ENCODE measurements at places on chromosomes 5 and 9.

DNA sequence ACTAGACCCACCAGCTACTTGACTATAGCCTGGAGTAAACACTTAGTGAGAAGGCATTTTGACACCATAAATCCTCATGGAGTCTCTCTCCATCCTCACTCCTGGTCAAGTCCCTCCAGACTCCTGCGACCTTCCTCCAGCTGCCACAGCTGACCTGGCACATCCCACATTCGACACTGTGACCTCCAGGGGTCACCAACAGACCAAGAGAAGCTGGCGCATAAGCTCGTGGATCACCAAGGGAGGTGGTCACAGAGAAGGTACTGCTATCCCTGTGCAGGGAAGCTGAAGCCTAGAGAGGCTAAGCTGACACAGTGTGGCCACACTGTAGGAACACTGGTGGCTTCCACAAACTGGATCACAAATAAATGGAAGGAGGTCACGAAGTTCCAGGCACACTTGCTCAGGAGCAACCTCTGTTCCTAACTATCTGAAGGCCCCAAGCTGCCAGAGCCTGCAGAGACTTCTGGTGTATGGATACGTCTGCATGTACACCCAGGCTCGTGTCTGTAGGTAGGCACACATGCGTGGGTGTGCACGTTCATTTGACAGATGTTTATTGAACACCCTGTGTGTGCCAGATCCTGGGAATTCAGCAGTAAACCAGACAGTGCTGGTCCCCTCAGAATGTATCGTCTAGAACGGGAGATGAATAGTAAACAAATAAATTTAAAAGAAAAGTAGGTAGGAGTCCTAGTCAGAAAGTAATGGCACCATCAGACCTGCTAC, 104.4 kb downstream of the C5orf15 start:
- no peak for DNase-seq

GRCh38 chr9:89008055-89008743, 16.9 kb downstream of the S1PR3 start:
- no peak for DNase-seq

GRCh38 chr5:124000538-124000937, 488.6 kb downstream of the CSNK1G3 start:
- no peak for DNase-seq

GRCh38 chr5:105945203-105945972, 1725.3 kb downstream of the EFNA5 start:
- DNase-seq: no peak

DNA sequence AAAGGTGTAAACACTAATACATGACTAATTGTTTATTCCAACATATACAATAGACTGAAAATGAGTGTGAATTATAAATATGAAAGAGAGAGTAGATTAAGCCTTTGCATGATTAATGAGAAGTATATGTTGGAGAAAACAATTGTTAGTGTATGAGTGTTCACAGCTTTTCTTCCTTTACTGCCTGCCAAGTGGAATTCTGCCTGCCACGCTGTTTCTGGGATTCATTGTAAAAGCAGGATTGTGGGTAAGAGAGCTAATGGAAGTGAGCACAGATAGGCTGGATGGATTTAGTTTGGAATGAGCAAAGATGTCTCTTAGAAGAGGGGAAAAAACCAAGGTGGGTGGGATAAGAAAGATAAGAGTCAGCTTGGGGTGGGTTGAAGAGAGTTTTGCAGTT, 129.6 kb upstream of the NMUR2 start:
- DNase-seq: no peak

- DNase-seq: peak; percentile 35
These were observed 479.1 kb downstream of the CCDC171 start for GRCh38 chr9:16031971-16032370.

- DNase-seq: peak; percentile 99
These were observed 136.9 kb upstream of the ANKH start for GRCh38 chr5:15008476-15008875.

GRCh38 chr5:133610489-133611356, 1.6 kb downstream of the FSTL4 start:
- no peak for DNase-seq

DNA sequence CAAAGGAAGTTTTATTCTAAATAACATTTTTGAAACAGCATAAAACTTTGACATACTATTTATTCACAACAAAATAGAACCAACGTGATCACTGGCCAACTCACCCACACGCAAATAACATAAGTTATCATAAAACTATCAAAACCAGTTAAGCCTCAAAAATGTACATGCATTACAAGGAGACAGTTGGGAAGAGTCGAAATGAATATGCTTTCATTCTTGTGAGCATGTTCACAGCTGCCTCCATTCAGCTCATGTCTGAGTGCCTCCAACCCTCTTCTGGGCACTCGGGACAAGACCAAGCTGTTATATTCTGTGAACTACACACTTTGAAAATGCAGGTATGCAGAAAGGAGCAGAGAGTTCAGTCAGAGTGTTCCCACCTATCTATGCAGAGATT, 284.9 kb downstream of the BNC2 start:
- DNase-seq: no peak

DNA sequence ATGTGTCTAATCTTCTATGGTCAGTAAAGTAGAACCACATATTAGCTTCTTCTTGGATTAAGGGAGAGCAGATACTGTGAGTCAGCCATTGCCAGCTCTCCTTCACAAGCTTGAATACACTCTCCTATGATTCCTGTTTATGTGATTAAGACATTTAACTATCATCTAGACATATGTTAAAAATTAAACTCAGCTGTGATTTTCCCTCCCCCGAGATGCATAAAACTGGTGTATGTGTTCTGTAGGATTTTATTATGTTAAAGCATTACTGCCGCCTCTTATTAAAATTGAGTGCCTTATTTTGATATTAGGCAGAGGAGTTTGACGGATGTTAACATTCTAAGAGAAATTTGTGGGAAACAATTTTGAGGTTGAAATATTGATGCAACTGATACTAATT, 114.6 kb downstream of the ACTBL2 start:
- DNase-seq: no peak

- DNase-seq: peak; percentile 93
These were observed 49.7 kb upstream of the NKD2 start for GRCh38 chr5:958701-959571.

GRCh38 chr9:5825895-5826622, 6.9 kb downstream of the ERMP1 start:
- no peak for DNase-seq

- no peak for DNase-seq
These were observed 48.0 kb downstream of the PRR16 start for GRCh38 chr5:120512068-120512467.

- peak; percentile 10 for DNase-seq
These were observed 42.6 kb upstream of the ANKRD18A start for GRCh38 chr9:38662763-38663593.

DNA sequence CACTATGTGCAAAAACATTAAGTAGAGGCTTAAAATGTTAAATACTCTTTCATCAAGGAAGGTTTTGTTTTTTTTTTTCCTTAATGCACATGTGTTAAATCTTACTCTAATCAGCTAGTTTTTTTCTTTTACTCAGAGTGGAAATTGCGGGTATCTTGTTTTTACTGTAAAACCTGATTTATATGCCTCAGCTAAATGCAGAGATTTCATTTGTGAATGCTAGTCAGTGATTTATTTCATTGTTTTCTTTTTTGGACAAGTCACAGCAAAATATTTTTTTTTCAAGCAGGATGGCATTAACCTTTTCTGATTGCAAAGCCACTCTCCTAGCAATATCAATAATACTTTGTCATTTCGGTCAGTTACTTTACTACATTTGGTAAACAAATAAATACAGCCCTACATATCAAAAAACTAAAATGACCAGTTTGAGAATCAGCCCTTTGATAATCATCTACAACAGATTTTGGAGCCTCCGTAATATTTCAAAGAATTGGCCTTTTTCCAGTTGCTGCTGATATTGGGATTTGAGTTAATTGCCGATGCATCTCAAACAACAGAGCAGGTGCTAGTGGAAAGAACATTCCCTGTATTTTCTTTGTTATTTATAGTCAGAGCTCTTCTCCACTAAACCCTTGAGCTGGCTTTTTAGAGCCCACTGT, 579.2 kb upstream of the ZNF608 start:
- DNase-seq: no peak

DNA sequence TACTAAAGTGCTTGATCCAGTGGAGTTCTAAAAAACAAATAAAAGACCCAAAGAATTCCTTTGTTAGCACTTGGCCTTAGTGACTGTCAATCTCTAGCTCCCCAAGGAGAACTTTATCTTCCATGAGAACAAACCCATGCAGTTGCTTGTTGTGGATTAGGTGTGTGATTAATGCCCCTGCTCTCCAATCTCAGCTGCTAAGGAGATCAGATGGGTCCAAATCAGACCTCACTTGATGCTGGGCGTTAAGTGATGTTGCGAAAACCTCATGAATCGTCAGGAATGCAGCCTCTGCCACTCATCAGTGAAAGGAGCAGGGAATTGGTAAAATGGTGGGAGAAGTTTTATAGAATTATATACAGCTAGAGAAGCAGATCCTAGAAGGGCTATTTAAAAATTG, 133.7 kb downstream of the DMAC1 start:
- DNase-seq: no peak
